ENCODE measurements at places on chromosomes 5 and 9.

- no peak for DNase-seq
Observed at GRCh38 chr5:32241034-32241783, 67.1 kb upstream of the GOLPH3 start.

DNA sequence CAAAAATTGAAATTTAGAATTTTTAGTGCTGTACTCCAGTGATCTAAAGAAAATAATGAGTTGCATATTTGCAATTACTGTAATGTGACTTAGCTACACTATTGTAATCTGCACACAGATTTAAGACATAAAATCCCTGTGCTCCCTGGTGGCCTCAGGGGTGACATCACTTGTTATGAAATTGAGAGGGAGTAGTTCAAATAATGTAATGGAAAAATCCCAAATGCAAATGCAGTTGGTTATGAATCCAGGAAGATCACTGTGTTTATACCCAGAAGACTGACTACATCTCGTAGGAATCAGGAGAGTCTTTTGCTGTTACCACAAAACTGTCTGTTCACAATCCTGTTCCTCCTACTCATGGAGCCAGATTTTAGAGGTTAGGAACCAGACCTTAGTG lies 178.7 kb upstream of the FBXL17 start:
- no peak for DNase-seq

- peak; percentile 38 for DNase-seq
Observed at GRCh38 chr5:171599411-171599810, 180.0 kb downstream of the FGF18 start.

DNA sequence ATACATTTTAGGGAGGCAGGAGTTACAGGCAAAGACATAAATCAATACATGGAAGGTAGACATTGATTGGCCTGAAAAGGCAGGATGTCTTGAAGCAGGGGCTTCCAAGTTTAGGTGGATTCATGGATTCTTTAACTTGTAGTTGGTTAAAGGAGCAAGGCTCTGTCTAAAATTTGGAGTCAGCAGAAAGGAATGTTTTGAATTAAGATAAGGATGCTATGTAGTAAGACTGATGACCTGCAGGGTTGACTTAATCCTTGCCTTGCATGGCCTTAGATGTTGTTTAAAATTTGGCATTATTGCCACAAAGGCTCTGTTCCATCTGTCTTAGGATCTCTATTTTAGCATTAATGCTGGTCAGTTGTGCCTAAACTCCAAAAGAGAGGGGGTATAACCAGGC lies 171.3 kb downstream of the C5orf15 start:
- no peak for DNase-seq

- no peak for DNase-seq
Observed at GRCh38 chr5:124963236-124963919, 216.9 kb upstream of the ZNF608 start.

- no peak for DNase-seq
Observed at GRCh38 chr5:107554776-107555424, 115.8 kb downstream of the EFNA5 start.

DNA sequence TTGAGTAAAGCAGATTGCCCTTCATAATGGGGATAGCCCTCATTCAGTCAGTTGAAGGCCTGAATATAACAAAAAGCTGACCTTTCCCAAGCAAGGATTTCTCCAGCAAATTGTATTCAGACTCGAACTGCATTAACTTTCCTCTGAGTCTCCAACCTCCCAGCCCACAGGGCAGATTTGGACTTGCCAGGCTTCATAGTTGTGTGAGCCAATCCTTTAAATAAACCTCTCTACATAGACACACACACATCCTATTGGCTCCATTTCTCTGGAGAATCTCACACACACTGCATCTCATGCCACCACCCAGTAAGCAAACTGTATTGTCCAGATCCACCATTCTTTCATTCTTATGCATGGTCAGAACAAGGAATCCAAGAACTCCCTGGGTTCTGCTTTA lies 225.1 kb downstream of the MPDZ start:
- DNase-seq = no peak

DNA sequence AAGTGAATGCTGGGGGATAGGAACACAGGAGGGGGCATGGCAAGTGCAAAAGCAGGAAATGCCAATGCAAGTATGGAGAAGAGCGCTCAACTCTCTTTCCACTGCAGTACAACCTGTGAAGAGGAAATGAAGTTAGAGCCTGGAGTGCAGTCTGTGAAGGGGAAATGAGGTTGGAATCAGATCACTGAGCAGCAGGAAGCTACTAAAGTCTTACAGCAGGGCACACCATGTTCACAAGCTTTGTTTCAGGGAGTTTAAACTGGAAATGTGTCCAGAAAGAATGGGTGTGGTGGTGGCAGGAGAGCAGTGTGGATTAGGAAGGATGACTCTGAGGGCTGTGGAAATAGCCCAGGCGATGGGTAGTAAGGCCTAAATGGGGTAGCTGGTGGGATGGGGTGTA lies 15.4 kb downstream of the ARHGEF37 start:
- DNase-seq = no peak

- DNase-seq = no peak
Observed at GRCh38 chr9:134647359-134648080, 5.9 kb downstream of the COL5A1 start.

DNA sequence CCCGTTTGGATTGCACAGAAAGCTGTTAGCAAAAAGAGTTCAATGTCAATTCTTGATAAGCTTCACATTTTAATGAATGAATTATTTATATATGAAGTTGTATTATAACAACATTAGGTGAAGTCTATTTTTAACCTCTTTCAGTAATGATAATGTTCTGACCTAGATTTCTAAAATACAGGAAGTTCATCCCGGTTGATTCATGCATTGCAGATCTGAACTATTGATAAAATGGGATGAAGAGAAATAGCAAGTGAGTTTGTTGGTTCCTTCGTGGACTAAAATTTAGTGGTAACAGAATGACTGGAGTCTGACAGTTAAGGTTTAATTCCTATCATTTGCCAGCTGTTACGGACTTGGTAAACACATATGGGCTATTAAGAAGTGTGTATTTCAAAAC lies 180.5 kb downstream of the PCSK1 start:
- no peak for DNase-seq

GRCh38 chr9:137763271-137763955 lies 114.2 kb upstream of the CACNA1B start:
- no peak for DNase-seq

All from coronary artery (tissue), 2 donors.